AG04450 (cell line): ENCODE measurements at places on chromosomes 2 and 18. TPM values are rescaled to one million over a fixed set of nuclear protein-coding genes. Genes with fewer than 3 reads are reported as not detected.

The CRYGD gene
- polyA plus RNA-seq: not detected in 2 replicates

The CKAP2L gene
- 2.9 and 4.4 TPM in 2 replicates for polyA plus RNA-seq

The GRB14 gene
- not detected in 2 replicates for polyA plus RNA-seq

The ERBB4 gene
- polyA plus RNA-seq: not detected in 2 replicates

The KCNG2 gene
- polyA plus RNA-seq: 0.38 and 0.57 TPM in 2 replicates

The C2orf92 gene
- 1.3 and 1.5 TPM in 2 replicates for polyA plus RNA-seq

The PROKR1 gene
- polyA plus RNA-seq: not detected in 2 replicates

The IWS1 gene
- polyA plus RNA-seq: 42.2 and 55.0 TPM in 2 replicates

The HOXD3 gene
- polyA plus RNA-seq: not detected in 2 replicates

The EMILIN2 gene
- polyA plus RNA-seq: 1.2 and 1.4 TPM in 2 replicates

The ASAP2 gene
- polyA plus RNA-seq: 24.6 and 30.0 TPM in 2 replicates

The ADGRF3 gene
- 0.02 TPM in 1 of 2 replicates, not detected in the other for polyA plus RNA-seq

The TEKT4 gene
- not detected in 2 replicates for polyA plus RNA-seq

- no peak for DNase-seq
These were observed 14.5 kb upstream of the CIB4 start for GRCh38 chr2:26655611-26656195.

- no peak for DNase-seq
These were observed 69.7 kb upstream of the NCK2 start for GRCh38 chr2:105674859-105675541.

GRCh38 chr2:50878251-50878650, 153.7 kb downstream of the NRXN1 start:
- no peak for DNase-seq

- DNase-seq: no peak
These were observed 86.7 kb downstream of the VIT start for GRCh38 chr2:36783246-36783645.

DNA sequence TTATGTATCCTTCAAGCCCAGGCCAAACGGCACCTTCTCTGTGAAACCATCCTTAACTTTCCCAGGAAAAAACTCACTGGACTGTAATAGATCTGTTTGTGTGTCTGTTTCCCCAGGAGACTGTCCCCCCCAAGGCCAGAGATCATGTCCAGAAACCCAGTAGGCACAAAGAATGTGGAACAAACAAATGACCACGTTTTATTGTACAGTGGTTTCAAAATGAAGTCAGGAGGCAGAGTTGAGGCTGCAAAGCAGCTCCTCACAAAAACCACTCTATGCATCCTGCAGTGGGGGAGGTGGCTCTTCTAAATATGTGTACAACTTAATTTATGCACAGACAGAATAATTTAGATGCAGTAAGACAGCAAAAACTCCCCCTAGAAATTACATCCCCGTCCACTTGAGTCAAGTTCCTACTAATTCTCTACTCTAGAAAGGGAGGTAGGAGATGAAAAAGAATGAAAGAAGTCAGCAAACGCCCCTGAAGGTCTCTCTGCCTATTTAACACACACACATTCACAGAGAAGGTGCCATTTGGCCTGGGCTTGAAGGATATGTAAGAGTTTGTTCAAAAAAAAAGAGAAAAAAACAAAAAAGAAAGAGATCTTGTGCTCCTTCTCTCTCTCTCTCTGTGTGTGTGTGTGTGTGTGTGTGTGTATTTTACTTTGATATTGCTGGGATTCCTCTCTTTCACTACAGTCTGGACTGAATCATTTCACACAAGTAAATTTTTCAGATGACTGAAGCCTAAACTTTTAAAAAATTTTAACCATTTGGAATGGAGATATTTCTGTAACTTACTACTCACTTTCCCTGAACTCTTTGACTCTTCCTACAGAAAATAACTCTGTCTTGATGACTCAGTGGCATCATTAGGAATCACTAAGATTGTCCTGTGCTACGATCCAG, 19.5 kb downstream of the BCL2 start:
- DNase-seq: no peak

- no peak for DNase-seq
These were observed 668.1 kb downstream of the EPHA4 start for GRCh38 chr2:220904015-220904414.

DNA sequence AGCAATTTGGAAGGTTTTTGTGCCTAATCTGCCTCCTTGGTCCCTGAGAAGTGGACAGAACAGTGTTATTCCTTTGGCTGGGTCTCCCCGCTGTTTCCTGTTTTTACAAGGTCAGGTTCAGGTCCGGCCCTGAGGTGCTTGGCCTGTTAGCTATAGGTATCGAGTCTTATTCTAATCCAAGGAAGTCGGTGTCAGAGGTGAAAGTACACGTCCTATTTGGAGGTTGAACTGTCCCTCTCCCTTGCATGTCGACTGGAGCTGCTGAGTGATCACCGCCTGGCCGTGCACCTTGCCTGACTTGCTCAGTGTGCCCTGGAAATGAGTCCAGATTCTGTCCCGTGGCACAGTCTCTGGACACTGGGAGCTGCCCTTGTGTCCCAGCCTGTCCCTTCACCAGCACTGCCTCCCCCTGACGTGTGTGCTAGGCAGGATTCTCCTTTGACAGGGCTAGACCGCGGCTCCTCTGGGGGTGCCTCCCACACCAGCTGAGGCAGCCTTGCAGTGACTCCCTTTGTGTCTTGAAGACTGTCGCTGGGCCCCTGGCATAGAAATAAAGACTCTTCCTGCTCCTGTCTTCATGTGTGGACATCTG, 65.7 kb upstream of the RBM44 start:
- DNase-seq: no peak

DNA sequence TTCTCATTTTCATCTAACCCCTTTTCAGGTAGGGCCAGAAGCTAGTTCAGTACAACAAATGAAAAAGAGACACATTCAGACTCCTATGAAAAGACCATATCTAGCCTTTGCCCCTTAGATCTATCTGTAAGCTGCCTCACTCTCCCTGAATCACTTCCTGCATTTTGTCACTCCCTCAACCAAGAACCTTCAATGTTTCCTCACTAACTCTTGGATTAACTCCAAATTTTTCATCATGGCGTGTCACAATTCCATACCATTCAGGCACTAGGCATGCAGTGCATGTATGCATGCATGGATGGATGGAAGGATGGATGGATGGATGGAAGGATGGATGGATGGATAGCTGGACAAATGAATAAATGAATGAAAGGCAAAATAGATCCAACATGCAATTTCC, 356.9 kb downstream of the TNS1 start:
- DNase-seq: no peak

DNA sequence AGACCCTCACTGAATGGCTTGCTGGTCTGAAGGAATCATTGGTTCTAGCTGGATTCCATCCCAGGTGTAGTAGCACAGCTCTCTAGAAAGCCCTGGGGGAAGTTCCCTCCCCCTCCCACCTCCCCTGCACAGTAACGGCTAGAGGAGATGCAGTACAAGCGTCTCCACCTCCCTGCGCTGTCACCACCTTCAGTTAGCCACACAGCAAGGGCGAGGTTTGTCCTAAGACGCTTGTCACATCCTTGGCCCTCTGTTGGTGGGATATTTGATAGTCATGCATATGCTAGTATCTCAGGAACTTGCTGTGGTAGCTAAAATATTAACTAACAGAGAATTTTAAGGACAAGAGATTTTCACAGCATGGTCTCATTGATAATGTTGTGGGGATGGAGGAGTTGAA, 19.4 kb downstream of the TRAPPC12 start:
- DNase-seq: no peak

DNA sequence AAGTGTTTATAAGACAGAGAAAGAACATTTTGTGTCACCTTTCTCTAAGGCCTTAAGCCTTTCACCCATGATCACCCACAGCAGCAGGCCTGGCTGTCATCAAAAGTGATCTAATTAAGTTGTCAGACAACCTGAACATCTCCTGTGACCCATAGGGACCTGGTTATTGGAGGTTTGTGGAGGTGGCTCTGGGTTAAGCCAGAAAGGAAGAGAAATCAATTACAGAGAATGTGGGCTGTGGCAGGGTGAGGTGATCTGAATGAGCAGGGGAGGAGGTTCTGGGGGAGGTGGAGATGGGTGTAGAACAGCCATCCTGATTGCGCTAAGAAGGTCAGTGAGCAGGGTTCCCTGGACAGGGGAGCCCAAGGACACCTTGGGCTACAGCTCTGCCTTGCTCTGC, 170.8 kb downstream of the FSHR start:
- DNase-seq: no peak

- DNase-seq: no peak
These were observed 1135.9 kb downstream of the CNTNAP5 start for GRCh38 chr2:125160947-125161346.

DNA sequence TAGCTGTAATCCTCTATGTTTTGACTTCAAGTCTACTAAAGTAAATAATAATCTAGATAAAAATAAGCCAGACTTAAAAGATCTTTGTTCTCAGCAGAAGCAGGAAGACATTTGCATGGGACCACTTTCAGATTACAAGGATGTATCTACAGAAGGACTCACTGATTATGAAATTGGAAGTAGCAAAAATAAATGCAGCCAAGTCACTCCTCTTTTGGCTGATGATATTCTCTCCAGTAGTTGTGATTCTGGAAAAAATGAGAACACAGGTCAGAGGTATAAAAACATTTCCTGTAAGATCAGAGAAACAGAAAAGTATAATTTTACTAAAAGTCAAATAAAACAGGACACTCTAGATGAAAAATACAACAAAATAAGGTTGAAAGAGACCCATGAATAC, 338.4 kb downstream of the ZNF804A start:
- no peak for DNase-seq

DNA sequence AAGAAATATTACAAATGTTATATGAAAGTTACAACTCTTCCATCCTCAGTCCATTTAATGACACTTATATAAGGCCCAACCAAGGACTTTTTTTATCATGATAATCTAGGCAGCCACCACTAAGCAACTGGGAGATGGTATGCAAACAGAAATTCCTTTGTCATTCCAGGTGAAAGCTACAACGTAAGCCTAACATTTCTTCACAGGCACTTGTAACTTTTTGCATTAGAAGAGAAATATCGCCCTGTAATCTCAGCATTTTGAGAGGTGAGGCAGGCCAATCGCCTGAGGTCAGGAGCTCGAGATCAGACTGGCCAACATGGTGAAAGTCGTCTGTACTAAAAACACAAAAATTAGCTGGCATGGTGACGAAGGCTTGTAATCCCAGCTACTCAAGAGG, 581.2 kb upstream of the SLC8A1 start:
- DNase-seq: no peak

DNA sequence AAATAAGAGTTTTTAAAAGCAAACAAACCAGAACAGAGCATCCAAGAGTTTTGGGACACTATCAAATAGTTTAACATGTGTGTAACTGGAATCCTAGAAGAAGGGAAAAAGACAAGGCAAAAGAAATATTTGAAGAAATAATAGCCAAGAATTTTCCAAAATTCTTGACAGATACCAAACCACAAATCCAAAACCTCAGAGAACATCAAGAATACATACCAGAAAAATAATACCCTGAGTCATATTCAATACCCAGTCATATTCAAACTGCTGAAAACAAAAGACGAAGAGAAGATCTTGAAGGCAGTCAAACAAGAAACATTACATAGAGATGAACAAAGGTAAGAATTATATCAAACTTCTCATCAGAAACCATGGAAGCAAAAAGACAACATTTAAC, 22.9 kb downstream of the INO80C start:
- DNase-seq: no peak

DNA sequence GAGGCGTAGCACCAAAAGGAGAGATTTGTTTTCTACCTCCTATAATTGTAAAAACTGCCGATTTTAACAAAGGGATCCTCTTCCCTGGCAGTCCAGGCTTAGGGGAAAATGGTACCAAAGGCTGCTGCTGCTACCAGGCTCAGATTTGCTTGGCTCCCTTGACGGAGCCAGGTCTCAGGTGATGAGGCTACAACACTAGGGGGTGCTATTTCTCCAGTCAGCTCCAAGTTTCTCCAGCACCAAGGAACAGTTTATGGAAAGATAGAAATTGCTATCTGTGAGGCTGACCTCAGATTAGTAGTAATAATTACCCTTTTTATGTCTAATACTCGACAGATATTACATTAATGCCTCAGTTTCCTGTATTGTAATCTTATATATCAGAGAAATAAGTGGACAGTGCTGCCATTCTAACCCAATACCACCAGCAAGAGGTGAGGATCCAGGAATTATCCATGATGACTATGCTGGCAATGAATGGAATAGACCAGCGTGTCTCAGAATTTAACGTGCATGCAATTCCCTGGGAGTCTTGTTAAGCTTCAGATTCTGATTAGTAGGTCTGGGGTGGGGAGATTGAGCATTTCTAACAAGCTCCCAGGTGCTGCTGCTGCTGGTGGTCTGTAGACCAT, 111.3 kb downstream of the ESCO1 start:
- DNase-seq: peak; percentile 13

- no peak for DNase-seq
These were observed 84.1 kb downstream of the NDUFA10 start for GRCh38 chr2:239940861-239941570.

DNA sequence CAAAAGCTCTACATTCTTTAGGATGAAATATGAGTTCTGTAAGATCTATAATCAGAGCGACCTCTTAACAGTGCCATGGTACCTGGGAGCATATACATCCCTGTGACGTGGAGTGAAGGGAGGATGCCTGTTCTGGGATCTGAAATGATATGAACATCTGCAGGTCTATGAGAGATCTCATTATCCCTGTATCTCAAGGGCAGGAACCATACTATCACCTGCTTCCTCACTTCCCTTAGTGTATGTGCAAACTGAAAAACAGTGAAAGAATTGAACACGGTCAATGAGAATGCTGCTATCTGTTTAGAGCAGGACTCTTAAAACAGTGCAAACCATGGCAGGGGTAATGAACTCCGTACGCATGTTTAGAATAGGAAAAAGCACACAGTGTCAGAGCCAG, 364.0 kb downstream of the LPIN1 start:
- no peak for DNase-seq

- no peak for DNase-seq
These were observed 22.0 kb downstream of the MARCHF4 start for GRCh38 chr2:216350214-216350791.

DNA sequence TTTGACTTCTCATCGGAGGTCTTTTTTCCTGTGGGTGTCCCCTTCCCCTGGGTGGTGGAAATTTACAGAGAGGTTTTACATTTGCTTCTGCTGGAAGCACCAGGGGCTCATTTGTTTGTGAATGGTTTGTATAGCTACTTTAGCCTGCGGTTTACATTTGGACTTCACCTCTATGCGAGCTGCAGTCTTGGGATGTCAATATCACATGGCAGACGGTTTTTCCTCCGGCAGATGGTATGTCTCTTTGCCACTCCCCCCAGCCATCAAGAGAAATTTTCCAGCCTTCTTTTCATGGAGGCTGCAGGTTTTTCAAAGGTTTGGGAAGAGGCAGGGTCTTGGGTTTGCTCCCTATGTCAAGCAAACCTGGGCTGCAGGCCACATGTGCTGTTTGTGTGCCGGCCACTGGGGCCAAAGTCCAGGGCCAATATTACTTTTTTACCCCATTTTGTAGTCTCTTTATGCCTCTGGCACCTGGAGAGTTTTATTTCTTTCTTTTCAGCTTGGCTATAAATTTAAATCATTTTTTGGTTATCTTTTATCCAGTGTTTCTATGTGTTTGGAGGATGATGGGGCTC, 23.9 kb upstream of the BOD1L2 start:
- DNase-seq: no peak
